Effector memory CD4-positive, alpha-beta T cell (primary cell): ENCODE measurements at places on chromosomes 7 and 10.

- no peaks in the 10 kb centered on the region for H3K27me3 ChIP-seq
- no peaks in the 10 kb centered on the region for H3K36me3 ChIP-seq
- no peak overlapping the region for H3K4me3 ChIP-seq
These were observed 207.9 kb downstream of the CACNA2D1 start for GRCh38 chr7:82235713-82236112.

DNA sequence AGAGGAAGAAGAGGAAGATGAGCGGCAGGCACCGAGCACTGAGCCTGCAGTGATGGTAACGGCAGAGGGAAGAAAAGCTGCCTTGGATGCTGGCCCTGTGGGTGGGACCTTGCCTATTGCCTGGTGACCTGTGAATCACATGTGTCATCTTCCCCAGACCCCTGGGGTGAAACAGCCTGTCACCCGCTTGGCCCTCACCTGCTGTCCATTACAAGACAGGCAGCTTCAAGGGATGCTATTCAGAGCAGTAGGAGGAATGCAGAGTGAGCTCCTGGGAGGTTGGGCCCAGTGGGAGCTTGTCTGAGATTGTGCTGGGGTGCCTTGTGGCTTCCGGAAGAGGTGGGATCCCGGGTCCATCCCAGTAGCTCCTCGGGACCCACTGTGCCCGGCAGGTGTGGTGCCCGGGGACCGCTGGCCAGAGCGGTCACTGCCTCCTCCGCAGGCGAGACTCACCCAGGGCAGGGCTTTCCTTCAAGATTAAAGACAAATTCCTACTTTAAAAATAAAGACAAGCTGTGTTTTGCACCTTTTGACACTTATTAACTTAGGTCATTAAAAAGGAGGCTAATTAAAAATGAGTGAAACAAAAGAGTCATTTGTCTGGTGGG is 440.2 kb upstream of the MKI67 start:
- no peaks in the 10 kb centered on the region for H3K4me1 ChIP-seq
- no peak overlapping the region for H3K27ac ChIP-seq
- DNase-seq, result no peak
- no peak overlapping the region for H3K4me3 ChIP-seq

DNA sequence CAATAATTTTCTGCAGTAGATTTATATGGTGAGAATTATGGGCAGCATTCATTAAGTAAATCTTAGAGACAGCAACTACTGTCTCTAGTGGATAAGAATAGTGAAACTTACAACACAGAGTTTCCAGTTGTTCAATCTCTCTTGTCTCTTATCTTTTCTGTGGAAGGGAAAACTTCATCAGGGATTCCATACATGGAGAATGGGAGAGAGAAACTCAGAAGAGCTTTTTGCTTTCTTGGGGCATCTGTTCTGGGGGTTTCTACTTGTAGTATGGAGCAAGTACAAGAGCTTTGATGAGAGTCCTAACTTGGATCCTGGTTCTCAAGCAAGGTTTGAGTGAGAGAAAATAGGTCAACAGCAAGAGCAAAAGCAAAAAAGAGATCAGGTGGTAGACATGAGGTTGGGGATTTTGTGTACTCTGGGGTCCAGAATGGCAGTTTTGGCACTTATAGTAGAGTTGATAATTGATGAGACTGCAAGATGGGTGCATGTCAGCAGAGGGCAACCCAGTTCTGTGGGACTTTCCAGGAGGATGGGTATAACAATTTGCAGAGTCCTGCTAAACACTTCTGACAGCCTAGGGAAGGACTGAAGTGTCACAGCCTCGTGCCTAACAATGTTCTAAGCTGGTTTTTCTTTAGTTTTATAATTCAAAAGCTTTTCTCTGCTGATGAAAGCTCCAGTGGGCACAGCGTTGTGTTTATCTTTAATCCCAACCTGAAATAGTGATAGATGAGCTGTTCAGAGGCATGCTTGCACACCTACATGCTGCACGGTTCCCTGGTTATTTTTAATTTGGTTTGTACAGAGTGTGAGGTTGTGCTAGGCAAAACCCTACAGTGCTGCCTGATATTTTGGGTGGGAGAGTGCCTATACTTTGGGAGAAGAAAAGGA is 32.0 kb upstream of the STRIP2 start:
- H3K4me3 ChIP-seq, result no peak overlapping the region
- H3K4me1 ChIP-seq, result no peaks in the 10 kb centered on the region
- no peaks in the 10 kb centered on the region for H3K27me3 ChIP-seq
- H3K36me3 ChIP-seq, result peaks cover 19% of the 10 kb centered on the region
- no peak overlapping the region for H3K27ac ChIP-seq

DNA sequence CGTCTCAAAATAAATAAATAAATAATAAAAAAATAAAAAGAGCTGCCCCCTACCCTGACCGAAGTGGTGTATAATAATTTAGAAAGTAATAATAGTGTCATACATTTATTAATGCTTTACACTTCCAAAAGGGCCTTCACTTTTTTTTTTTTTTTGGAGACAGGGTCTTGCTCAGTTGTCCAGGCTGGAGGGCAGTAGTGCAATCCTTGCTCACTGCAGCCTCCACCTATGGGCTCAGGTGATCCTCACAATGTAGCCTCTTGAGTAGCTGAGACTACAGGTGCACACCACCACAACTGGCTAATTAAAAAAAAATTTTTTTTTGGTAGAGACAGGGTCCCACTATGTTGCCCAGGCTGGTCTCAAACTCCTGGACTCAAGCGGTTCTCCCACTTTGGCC is 1.4 kb downstream of the FAM149B1 start:
- H3K36me3 ChIP-seq, result no peaks in the 10 kb centered on the region
- H3K27me3 ChIP-seq, result no peaks in the 10 kb centered on the region
- peaks cover 19% of the 10 kb centered on the region for H3K4me1 ChIP-seq
- H3K4me3 ChIP-seq, result no peak overlapping the region
- no peak overlapping the region for H3K27ac ChIP-seq

GRCh38 chr7:40772096-40772495 is 637.3 kb downstream of the SUGCT start:
- no peaks in the 10 kb centered on the region for H3K27me3 ChIP-seq
- H3K27ac ChIP-seq, result no peak overlapping the region
- DNase-seq, result no peak
- H3K36me3 ChIP-seq, result no peaks in the 10 kb centered on the region
- H3K4me3 ChIP-seq, result no peak overlapping the region

- no peaks in the 10 kb centered on the region for H3K4me1 ChIP-seq
- H3K27ac ChIP-seq, result no peak overlapping the region
- no peak overlapping the region for H3K4me3 ChIP-seq
- no peak for DNase-seq
- no peaks in the 10 kb centered on the region for H3K27me3 ChIP-seq
- no peaks in the 10 kb centered on the region for H3K36me3 ChIP-seq
These were observed 747.7 kb upstream of the POM121L12 start for GRCh38 chr7:52287698-52288097.
